Activated CD8-positive, alpha-beta memory T cell treated with anti-CD3 and anti-CD28 coated beads, Interleukin-2, amount 50 U/mL, for 48 hours (primary cell): ENCODE measurements at places on chromosomes 3 and 15.
A peak's percentile ranks its signal among the peaks of the same experiment; 100 is the strongest.

DNA sequence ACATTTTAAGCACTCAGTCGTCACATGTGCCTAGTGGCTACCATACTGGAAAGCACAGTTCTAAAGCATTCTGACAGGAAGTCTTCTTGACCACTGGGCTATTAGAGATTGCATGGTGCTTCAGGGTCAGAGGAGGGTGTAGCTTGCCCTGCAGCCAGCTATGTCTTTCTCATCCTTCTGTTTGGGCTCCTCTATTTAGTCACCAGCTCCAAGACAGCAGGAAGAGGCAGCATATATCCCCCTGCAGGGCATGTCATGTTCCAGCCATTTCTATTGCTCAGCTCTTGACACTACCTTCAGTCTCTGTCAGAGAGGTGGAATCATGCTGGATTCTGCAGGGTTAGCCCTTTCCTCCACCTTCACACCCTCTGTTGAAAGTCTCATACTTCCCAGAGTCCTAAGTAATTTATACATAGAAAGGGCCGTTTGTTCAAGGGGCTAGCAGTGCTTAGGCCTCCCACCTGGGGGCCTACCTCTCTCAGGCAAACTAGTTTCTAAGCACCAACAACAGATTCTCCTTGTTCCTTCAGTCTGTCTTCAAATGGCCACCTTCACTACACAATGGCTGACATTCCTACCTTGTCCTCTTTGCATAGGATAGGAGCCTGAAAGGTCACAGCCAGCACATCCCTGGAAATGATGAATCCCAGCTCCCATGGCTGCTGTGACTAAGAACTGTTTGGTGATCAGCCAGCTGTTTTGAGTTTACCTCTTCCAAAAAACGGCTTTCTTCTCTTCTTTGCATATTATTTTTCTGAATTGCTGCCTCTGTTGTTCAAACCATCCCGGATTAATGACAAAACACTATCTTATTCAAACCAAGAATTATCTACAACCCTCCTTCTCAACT is 115.7 kb upstream of the BFSP2 start:
- DNase-seq = no peak

GRCh38 chr3:129259612-129260477 is 10.4 kb downstream of the COPG1 start:
- no peak for DNase-seq

- peak; percentile 75 for DNase-seq
Observed at GRCh38 chr3:46208167-46208704, at the start of gene CCR1. Gene CCR1 (minus strand): TSS chr3:46208313. CDS start chr3:46204313, 4,000 bp downstream.

GRCh38 chr3:130260918-130261317 is 84.6 kb upstream of the COL6A5 start:
- DNase-seq = no peak

GRCh38 chr15:59199626-59200465 is 6.8 kb upstream of the LDHAL6B start:
- DNase-seq = no peak

DNA sequence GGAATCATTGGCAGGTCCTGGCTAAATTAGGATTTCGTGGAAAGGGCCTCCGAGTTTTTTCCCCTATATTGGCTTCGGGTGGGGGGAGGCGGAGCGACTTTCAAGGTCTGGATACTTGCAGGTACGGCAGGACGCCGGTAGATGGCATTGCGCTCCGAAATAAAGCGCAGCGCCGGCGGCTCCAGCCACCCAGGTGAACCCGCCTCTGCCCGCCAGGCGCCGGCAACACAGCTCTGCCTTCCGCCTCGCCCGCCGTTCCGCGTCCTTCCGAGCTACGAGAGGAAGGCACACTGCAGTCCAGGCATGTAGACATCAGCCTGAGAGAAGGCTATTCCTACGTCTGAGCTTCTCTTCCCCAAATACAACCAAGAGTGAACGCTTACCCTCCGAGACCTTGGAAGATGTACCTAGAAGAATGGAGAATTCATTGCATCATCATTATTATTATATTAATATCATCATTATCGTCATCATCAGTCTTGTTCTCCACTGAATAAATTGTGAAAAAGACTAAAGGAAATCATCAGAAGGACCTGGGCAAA is 514.1 kb downstream of the MECOM start:
- peak; percentile 87 for DNase-seq

DNA sequence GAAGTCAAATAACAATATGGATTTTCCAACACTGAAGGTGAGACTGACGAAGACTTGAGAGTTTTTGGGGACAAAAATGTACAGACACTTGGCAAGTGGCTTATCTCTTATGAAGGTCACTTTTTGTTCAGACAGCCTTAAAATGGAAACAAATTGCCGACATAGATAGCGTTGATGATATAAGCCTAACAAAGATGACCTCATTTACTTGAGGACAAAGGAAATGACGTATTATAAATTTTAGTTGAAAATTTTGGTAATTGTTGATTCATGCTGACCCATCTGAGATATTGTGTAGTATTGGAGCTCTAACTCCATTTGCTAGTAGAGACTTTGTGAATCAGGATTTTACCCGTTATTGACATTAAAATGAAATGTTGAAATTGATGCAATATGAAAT is 168.3 kb downstream of the SPATA16 start:
- DNase-seq = no peak

GRCh38 chr15:77426377-77426776 is 5.7 kb downstream of the HMG20A start:
- DNase-seq = no peak

- DNase-seq = no peak
Observed at GRCh38 chr15:100115066-100115710, 226.6 kb downstream of the ADAMTS17 start.

DNA sequence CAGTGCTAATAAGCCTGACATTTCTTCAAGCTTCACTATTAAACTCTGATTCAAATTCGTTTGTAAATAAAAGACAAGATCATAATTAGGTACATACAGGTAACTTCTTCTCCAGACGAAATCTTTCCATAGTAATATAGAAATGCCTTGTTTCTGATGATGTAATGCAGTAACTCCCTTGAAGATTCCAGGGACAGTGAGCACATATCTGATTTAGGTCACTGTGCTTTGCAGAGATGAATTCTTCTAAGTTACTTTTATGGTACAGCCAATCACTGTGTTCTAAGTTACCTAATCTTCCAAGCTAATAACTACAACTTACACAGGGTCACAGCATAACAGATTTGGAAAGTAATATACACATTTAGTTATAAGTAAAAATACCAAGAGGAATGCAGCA is 27.6 kb downstream of the SLC4A7 start:
- DNase-seq = no peak

DNA sequence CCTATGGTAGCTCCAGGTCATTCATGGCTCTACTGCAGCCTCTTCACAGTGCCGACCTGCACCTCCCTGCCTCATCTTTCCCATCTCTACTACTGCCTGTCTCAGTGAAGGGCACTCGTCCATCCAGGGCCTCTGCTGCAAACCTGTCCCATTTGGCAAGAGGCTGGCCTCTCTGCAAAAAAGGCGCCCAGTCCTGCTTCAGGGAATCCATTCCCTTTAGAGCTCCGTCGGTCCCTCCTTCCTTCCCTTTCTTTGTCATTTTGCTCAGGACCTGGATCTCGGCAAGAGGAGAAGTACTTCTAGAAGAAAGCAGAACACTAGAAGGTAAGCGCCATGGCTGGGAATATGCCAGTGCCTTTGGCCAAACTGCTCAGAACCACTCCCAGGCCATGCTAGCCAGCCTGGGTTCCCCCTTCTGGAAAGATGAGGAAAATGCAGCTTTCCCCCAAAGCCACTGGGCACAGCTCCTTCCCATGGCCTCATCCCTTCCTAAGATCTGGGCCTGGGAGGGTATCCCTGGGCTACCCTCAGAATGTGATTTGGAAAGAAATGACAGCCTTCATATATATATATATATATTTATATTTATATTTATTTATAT is 6.4 kb upstream of the ISL2 start:
- DNase-seq = no peak

GRCh38 chr3:9311228-9311627 is 51.6 kb upstream of the THUMPD3 start:
- DNase-seq = no peak

- DNase-seq = no peak
Observed at GRCh38 chr15:38530113-38530512, 34.5 kb downstream of the RASGRP1 start.

GRCh38 chr15:88454867-88455810 is 12.0 kb downstream of the MRPL46 start:
- peak; percentile 70 for DNase-seq

- no peak for DNase-seq
Observed at GRCh38 chr15:58669108-58669507, 80.4 kb downstream of the ADAM10 start.

DNA sequence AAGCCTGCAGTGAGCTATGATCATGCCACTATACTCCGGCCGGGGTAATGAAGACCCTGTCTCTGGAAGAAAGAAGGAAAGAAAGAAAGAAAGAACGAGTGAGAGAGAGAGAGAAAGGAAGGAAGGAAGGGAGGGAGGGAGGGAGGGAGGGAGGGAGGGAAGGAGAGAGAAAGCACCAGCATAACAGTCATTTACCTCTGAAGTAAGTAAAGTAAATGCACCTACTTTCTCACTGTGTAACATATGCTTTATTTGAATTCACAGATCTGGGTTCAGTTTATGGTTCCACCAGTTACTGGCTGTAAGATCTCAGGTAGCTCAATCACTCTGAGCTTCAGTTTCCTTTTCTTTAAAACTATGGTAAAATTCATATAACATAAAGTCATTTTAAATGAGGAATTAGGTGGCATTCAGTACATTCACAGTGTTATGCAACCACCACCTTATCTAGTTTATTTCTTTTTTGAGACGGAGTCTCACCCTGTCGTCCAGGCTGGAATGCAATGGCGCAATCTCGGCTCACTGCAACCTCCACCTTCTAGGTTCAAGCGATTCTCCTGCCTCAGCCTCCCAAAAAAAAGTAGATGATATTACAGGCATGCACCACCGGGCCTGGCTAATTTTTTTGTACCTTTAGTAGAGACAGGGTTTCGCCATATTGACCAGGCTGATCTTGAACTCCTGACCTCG is 16.1 kb upstream of the RAD54L2 start:
- DNase-seq = no peak

- DNase-seq = no peak
Observed at GRCh38 chr3:161794551-161794950, 297.9 kb downstream of the OTOL1 start.

DNA sequence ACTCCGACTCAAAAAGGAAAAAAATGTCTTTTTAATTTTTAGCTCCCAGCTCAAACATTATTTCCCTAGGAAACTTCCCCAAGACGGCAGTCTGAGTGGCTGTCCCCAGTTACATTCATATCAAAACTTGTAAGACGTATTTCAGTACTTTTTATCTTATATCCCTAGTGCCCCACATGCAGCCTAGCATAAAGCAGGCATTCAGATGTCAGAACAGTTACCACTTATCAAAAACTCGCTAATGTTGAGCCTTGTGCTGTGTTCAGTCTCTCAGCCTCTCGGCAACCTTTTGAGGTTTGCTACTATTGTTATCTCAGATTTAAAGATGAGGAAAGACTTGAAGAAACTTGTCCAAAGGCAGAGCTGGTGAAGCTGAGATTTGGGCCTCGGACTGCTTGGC is 6.6 kb upstream of the SELENOS start:
- DNase-seq = no peak

DNA sequence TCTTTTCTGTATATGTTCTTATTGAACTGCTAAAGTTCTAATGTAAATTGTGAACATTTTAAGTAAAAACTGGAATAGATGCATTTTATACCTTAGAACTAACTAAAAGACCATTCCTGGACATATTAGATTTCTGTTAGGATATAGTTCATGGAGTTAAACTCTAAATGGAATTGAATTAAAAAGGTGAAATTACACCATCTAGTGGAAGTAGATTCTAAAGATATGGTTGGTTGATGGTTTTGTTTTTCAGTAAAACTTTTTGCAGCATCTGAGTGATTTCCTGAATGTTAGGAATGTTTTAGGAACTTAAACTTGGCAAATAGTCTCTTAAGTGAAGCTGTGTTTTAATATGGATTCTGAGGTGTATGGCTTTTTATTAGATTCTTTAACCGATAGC is 96.8 kb downstream of the SLMAP start:
- DNase-seq = no peak

GRCh38 chr15:87144775-87145174 is 1065.1 kb downstream of the AGBL1 start:
- no peak for DNase-seq
